Daoy (cell line): ENCODE measurements at places on chromosomes 5 and 9. TPM values are rescaled to one million over a fixed set of nuclear protein-coding genes. Genes with fewer than 3 reads are reported as not detected.

Gene CARTPT
- total RNA-seq = not detected in 2 replicates

- peak; percentile 61 for DNase-seq
Observed at GRCh38 chr5:81021486-81021885, 61.3 kb downstream of the RASGRF2 start.

DNA sequence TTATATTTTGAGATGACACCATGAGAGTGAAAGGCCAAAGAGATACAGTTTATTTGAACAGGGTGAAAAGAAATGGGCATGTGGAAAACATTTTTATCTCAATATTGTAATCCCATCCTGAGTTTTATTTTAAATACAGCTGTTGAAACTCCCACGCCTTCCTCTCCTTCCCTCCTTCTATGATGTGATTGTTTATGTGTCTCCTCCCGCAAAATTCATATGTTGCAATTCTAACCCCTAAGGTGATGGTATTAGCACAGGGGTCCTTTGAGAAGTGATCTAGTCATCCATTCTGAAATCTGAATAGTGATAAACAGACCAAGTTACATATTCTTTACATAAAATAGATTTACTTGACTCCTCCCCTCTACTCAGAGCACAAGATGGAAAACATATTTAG, 1275.4 kb upstream of the C9orf72 start:
- no peak for DNase-seq

DNA sequence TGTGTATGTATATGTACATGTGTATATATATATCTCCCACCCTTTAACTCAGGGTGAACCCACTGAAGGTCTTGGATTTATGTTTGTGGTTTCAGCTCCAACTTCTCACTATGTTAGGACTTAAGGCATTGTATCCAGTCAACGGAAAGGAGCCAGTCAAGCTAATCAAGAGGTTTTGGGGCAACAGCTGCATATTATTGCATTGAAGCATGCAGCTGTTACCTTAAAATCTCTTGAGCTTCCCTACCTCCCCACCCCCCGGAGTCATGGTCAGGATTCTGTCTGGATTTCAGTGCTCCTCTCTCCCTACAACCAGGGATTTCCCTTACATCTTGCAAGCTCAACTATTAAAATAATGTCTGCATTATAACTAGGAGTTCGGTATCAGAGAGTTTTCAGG, 399.5 kb downstream of the SPOCK1 start:
- DNase-seq = no peak

GRCh38 chr5:73299665-73300336, 126.8 kb downstream of the TMEM174 start:
- no peak for DNase-seq

- no peak for DNase-seq
Observed at GRCh38 chr9:128611600-128612394, 44.9 kb downstream of the DYNC2I2 start.

DNA sequence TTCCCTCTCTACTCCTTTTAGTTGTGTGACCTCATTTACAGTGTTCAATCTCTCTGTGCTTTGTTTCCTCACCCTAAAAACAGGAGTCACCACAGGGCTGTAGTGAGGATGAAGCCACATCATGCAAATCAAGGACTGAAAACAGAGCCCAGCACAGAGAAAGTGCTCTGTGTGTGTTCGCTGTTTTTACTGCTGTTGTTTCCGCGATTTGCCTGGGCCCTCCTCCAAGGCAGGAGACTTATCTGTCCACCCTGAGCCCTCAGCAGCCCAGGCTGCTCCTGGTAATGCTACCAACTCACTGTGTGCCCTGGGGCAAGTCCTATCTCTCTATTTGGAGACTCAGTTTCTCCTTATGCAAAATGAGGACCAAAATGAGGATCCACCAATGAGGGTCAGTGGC, 87.2 kb upstream of the NEURL1B start:
- DNase-seq = no peak

- DNase-seq = no peak
Observed at GRCh38 chr9:93698140-93698908, 121.9 kb downstream of the PHF2 start.
